NCI-H226 (cell line): ENCODE measurements at places on chromosomes 1 and 21.

DNA sequence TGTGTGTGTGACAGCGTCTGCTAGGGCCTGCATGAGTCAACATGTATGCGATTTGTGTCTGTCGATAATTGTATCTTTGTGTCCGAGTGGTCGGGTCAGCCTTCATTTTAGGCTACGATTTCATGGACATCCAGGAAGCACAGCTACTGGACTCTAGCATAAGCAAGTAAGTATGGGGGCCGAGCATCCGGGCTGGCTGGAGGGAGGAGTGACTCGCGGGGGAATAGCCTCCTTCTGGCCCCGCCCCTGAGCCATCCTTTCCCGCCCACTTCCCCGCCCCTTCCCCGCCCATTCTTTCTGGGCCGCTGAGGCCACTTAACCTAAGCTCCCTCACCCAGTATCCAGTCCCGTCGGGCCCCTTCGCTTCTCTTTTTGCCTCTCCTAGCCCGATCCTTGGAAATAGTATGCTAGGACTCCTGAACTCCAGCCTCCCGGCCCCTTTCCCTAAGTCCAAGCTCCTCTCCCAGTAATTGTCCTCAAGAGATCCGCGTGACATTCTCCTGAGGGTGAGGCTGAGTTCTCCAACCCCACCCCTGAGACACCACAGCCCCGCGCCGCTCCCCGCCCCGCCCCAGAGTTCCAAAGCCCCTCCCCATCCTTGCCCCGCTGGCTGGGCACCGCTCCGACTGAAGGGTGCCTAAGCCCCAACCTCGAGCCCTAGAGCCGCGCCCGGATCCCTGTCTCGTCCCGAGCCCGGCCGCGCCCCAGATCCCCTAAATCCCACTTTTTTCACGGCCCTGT, 1.2 kb downstream of the MAP3K6 start:
- peak; percentile 77 for DNase-seq

- no peak for DNase-seq
These were observed 139.4 kb downstream of the RUNX1 start for GRCh38 chr21:34909492-34910292.

- no peak for DNase-seq
These were observed 2.4 kb downstream of the IGSF21 start for GRCh38 chr1:18109756-18110597.

DNA sequence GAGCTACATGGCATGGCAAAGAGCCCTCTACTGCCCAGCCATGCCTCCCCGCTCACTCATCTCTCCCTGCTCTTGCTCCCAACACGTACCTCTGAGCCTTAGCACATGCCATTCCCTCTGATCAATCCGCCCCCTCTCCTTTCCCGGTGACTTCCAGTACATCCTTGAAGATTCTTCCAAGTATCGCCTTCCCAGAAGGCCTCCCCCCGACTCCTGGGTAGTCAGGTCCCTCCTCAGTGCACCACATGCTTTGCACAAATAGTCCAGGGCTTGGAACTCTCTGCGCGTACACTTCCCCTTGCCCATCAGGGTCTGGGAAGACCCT, 77.0 kb upstream of the IFFO2 start:
- DNase-seq: no peak

GRCh38 chr1:21882721-21883415, 54.2 kb downstream of the HSPG2 start:
- no peak for DNase-seq

GRCh38 chr1:163307479-163308171, 14.1 kb upstream of the NUF2 start:
- peak; percentile 59 for DNase-seq

DNA sequence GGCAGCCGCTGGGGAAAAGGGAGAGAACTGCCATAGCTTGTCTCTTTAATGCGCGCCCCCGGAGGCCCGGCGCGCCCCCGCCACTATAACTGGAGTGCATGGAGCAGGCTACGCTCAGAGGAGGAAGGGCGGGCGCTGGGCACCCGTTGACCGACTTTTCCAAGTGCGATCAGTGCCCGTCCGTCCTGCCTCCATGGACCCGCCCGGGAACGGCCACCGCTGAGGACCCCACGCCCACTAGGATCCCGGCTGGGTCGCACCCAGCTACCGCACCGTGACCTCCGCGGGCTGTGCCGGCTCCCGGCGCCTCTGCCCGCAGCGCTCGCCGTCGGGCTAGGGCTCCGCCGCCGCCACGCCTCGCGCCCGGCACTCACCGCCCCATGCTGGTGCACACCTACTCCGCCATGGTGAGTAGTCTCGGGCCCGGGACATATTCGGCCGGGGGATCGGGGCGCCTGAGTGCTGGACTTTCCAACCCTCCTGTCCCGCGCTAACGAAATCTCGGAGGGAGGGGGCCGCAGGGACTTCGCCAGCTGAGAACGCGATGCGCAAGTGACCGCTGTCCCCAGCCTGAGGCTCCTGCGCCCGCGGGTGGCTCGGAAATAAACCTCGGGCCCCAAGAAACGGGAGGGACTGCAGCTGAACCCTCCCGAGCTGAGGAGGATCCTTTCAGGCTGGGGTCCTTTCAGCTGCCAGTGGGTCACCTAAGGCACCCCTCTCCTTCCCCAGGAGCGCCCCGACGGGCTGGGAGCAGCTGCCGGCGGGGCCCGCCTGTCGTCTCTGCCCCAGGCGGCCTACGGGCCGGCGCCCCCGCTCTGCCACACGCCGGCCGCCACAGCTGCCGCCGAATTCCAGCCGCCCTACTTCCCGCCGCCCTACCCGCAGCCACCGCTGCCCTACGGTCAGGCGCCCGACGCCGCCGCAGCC, at the start of gene TFAP2E:
TSS of gene TFAP2E (plus strand) at position 117 of the 927 bp plus-strand sequence. CDS start at position 381, 264 bp downstream.
- no peak for DNase-seq

- no peak for DNase-seq
These were observed 89.2 kb upstream of the COL6A1 start for GRCh38 chr21:45892156-45892915.

- DNase-seq: peak; percentile 42
These were observed 20.6 kb downstream of the CSF1 start for GRCh38 chr1:109931189-109931731.

DNA sequence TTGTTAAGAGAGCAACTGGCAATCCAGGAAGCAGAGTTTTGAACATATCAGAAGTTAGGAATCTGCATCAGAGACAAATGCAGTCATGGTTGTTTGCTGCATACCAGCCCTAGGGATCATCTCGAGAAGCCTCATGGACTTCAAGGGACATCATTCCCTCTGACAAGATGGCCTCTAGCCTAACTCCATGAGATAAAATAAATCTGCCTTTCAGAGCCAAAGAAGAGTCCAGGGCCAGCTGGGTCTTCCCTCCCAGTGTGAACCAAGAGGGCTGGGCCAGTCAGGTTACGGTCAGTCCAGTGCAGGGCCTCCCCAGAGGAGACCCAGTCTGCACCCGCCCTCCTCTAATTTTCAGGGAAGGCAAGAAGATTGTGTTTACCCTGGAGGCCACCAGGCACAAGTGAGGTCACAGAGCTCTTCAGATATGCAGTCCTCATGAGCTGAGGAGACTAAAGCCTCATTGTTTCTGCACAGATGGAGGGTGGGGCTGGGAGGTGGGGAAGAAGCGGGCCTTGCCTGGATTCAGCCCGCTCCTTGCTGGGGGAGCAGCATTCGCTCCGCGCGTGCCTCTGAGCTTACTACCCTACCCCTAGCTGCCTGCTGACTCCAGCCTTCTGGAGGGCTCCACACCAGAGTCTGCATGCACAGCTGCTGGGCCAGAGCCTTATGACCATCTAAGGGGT, 52.8 kb downstream of the CAPN2 start:
- no peak for DNase-seq

DNA sequence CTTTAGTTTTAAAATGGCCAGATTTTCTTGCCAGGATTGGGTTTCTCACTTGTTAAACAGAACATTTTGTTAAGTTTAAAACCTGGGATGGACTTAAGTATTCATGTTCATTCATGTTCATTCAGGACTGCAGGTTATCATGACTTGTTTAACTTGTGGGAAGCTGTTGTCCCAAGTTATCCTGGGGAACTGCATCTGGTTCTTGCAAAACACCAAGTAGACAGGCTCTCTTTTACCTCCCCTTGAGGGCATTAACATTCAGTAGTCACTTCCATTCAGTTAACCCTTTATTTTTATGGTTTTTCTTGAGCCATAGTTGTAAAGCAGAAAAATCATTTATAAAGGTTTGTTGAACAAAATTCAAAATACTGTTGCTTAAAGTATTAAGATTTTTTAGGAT, 8.1 kb downstream of the SOD1 start:
- no peak for DNase-seq

DNA sequence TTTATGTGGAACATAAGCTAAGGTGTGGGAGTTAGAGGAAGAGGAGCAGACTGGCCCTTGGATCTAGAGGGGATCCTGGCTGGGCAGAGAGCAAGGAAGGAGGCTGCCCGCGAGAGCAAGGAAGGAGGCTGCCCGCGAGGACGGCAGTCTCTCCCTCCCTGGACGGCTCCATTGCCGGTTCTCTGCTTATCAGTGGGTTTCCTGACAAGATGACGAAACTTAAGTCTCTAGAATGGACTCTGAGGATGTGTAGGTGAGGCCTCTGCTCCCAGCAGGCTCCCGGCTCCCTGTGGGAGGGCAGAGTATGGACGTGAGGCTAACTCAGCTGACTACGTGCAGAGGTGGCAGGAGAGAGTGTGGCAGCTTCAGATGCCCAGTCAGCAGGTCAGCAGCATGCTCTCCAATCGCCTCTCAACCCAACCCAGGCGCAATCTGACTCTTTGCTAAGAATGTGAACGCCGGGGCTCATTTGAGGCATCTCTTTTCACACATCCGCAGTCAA, 6.1 kb downstream of the MYBPHL start:
- peak; percentile 29 for DNase-seq

GRCh38 chr1:209042413-209042812, 541.1 kb upstream of the CAMK1G start:
- DNase-seq: no peak

DNA sequence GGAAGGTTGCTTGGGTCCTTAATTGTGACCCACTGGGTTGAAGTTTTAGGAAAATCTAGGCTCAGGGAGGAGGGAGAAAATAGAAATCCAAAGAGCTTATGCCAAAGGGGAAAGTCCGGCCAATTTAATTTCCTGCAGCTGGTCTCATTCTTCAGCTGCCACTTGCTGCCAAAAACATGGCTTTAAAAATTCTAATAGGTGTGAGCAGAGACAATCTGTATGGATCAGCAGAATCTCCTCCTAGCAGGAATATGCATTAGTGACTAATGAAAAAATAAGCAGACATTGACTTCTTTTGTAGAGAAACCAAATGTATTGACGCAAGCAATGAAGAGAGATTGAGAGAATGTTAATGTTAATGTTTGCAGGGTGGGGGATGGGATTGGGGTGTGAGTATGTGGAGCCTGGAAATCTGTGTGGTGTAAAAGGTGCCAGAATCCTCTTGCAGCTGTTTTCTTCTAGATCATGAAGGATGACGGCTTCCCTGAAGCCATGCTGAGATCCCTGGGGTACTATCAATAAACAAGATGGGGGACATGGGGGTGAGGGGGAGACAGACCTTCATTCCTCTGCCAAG, 35.3 kb downstream of the VWA5B1 start:
- no peak for DNase-seq

DNA sequence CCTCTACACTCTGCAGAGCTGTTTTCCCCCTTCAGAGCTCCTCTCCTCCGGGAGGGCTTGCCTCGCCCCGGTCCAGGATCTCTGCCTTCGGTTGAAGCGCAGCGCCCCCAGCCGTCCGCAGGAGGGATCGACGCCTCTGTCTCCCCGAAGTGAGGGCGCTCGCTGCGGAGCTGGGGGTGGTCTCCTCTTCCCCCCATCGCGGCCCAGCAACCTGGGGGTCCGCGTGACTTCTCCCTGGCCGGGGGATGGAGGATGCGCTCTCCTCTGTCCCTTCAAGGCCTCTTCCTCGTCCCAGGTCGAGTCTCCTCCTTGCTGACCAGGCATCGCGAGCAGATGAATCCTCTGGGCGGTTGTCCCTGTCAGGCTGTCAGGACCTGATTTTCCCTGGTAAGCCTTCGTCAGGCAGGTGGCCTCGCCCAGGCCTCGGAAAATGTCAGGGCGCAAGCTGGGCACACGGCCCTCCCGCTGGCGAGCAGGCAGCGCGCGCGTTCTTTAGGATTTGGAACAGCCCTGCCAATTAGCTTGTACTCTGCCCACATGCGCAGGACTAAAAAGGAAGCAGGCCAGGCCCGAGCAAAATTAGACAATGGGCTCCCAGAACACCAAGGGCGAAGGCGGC, 90.5 kb downstream of the EDEM3 start:
- DNase-seq: no peak

GRCh38 chr1:33339413-33339812, 18.5 kb upstream of the A3GALT2 start:
- DNase-seq: no peak

DNA sequence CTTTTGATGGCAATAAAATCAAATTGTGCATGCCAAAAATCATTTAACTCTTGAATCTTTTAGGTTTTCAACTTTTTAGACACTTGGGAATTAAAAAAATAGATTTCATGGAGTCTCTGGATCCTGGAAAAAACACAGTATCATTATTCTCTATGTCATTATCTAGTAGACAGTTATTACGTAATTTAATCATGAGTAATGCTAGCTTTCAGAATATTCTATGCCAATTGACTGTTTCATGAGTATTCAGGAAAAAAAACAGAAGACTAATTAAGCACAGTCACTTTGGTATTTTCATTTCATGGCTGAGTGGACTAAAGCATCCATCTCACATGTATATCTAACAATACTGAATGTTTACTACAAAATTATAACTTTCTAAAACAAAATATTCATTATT, 44.0 kb downstream of the ODF2L start:
- DNase-seq: peak; percentile 13

GRCh38 chr1:157147906-157148700, 9.9 kb upstream of the ETV3 start:
- DNase-seq: no peak

DNA sequence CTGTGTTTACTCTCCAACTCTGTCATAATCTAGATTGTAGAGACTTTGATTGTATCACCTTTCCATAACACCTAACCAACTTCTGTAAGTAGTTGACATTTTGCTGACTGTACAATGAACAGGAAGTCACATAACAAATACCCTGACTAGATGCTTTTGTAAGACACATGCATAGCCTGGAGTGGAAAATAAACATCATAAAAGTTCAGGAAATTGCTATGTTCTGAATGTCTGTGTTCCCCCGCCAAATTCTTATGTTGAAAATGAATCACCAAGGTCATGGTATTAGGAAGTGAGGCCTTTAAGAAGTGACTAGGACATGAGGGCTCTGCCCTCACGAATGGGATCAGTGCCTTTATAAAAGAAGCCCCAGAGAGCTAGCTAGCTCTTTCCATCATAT, 40.4 kb upstream of the ZSWIM5 start:
- DNase-seq: peak; percentile 27

- DNase-seq: no peak
These were observed 99.2 kb downstream of the GDAP2 start for GRCh38 chr1:117830222-117830621.

GRCh38 chr1:1298861-1299685, 8.7 kb downstream of the ACAP3 start:
- DNase-seq: no peak

GRCh38 chr1:147053269-147053668, 115.1 kb downstream of the NBPF12 start:
- DNase-seq: no peak
